ENCODE measurements at places on chromosomes 4 and X.

DNA sequence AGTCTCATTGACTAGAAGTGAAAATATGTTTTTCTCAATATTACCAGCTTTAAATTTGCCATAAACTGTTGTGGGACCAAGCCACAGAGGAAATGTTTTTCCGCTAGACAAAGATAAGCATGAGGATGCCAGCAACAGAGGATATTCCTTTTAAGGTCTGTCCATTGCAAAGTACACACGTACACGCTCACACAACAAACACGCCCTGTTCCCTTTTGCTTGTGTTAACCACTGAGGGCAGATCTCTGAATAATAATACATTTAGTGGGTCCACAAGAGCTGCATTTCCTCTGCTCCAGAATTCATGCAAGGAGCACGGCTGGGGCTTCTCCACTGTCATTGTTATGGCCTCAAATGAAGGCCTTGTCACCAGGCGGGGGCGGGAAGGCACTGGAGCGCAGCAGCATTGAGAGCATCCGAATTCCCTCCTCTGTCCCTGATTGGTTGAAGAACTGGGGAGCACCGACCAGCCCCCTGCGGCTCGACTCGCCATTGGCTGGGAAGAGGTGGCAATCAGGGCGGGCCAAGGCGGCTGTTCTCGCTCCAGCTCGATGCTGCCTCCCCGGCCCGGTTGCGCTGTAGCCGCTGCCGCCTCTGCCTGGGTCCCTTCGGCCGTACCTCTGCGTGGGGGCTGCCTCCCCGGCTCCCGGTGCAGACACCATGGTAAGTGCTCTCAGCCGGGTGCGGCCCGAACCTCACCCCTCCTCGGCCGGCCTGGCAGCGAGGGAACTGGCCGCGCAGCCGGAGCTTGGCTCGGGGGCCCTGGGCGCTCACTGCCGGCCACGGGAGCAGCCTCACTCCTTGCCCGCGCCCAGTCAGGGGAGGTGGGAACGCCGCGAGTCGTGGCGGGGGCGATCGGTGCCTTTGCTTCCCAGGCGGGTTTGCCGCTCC, at the start of gene GUCY1B1:
Gene GUCY1B1, plus strand, starts transcription at position 541 of the 891 bp plus-strand sequence. Its CDS starts 120 bp downstream, at position 661.
- DNase-seq, result peak; percentile 95

GRCh38 chr4:76984127-76984526, 34.6 kb downstream of the SEPTIN11 start:
- peak; percentile 75 for DNase-seq

- DNase-seq, result no peak
Measured at GRCh38 chrX:48520976-48521352, 644 bp upstream of the EBP start.

- no peak for DNase-seq
Measured at GRCh38 chrX:153772316-153773217, 8.3 kb upstream of the SRPK3 start.

GRCh38 chr4:68287704-68288392, 42.4 kb upstream of the TMPRSS11B start:
- DNase-seq, result no peak

GRCh38 chrX:68983004-68983857, 154.4 kb downstream of the EFNB1 start:
- DNase-seq, result no peak

DNA sequence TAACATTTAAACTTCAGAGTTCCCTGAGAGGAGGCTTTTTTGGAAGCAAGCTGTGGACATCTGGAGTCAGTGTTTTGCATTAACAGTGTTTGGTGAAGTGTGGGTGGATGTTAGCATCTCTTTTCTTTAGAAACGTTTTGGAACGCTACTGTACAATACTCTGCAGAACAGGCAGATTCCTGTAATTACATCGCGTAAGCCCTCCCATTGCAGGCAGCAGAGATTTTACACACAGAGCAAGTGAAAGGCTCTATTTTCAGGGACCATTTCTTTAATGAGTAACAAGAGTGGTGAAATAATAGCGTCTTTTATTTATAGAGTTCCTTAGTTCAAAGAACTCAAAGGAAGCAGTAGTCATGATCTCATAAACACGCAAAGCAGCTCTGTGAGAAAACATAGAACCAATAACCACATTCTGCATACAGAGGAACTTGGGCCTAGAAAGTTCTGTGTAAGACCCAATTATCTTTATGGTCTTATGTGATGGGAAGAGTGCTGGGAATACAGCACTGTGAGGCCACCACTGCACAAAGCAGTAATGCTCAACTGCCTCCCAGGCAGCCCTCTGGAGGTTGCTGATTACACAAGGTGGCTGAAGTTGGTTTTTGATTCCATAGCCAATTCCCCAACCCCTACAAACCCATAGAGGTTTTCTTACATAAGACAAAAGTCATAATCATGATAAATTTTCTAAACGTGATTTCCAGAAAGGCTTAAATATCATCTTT, 298.7 kb upstream of the EPHA5 start:
- DNase-seq, result peak; percentile 0

- peak; percentile 24 for DNase-seq
Measured at GRCh38 chr4:76363556-76364290, 57.2 kb downstream of the STBD1 start.

DNA sequence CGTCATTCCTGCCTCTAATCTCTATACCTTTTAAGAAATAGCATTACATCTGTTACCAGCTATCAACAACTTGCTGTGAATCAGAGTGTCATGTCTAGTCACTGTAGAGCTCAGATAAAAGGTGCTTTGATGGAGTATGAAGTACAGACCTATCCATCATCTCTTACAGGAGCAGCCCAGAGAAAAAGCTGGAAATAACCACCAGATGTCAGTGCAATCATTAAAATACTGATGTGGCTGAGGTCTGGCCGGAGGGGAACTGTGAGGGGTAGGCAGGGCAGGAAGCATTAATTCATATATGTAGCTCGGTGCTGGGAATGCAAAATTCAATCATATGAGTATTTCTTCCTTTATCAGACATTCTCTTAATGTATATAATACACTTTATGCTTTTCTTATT, 100.6 kb downstream of the AKAP4 start:
- peak; percentile 3 for DNase-seq

DNA sequence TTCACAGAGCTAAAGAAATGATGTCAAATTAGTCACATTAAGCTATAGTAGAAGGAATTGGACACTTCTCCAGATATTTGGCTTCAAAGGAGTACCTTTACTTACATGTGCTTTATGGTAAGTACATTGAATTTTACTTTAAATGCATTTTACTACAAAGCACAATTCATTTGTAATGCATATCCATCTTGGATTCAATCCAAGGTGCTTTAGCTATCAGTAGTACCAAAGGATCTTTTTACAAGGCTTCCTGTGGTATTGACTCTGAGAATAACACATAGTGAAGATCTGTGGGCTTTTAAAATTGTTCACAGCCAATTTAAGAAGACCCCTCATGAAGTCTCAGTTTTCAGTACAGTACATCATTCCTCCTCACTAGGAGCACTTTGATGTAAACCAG, 13.2 kb downstream of the THAP6 start:
- DNase-seq, result no peak

Measured in fibroblast of skin of scalp (primary cell).